Esophagus (tissue), 2 donors: ENCODE measurements at places on chromosomes 2 and 18. TPM values are rescaled to one million over a fixed set of nuclear protein-coding genes. Genes with fewer than 3 reads are reported as not detected.

Gene POTEF
- not detected for polyA plus RNA-seq

Gene RIT2
- not detected for polyA plus RNA-seq

Gene GALNT13
- polyA plus RNA-seq: 0.02 TPM

Gene ACOXL
- not detected for polyA plus RNA-seq

Gene CCDC141
- 0.06 TPM for polyA plus RNA-seq

Gene IL36G
- 6.2 TPM for polyA plus RNA-seq

Gene CBLN2
- not detected for polyA plus RNA-seq

Gene CEP192
- polyA plus RNA-seq: 6.6 TPM

Gene PPP1R1C
- 1.4 TPM for polyA plus RNA-seq

Gene CERS6
- 4.2 TPM for polyA plus RNA-seq

Gene CFAP210
- 0.08 TPM for polyA plus RNA-seq

Gene SLC11A1
- 1.5 TPM for polyA plus RNA-seq

Gene INHA
- polyA plus RNA-seq: 0.71 TPM

Gene C2orf80
- not detected for polyA plus RNA-seq

Gene DTNA
- 15.0 TPM for polyA plus RNA-seq

Gene HOXD4
- polyA plus RNA-seq: 1.0 TPM

Gene GPR75
- polyA plus RNA-seq: 0.84 TPM

Gene MC4R
- not detected for polyA plus RNA-seq

Gene IKZF2
- 11.3 TPM for polyA plus RNA-seq

Gene PTPRN
- 0.02 TPM for polyA plus RNA-seq

Gene SNED1
- polyA plus RNA-seq: 3.3 TPM

Gene UGT1A9
- polyA plus RNA-seq: 0.01 TPM

Gene REG3A
- polyA plus RNA-seq: not detected

Gene QPCT
- polyA plus RNA-seq: 1.2 TPM

Gene RAB6D
- not detected for polyA plus RNA-seq

Gene FBXO41
- polyA plus RNA-seq: 0.72 TPM

Gene NYAP2
- 0.09 TPM for polyA plus RNA-seq

Gene KCNJ3
- under 0.01 TPM for polyA plus RNA-seq

Gene SP9
- polyA plus RNA-seq: 0.04 TPM

Gene G6PC2
- not detected for polyA plus RNA-seq

Gene MYCN
- 0.51 TPM for polyA plus RNA-seq

Gene ERICH2
- 0.32 TPM for polyA plus RNA-seq

Gene SGPP2
- polyA plus RNA-seq: 5.5 TPM

Gene NEB
- 0.49 TPM for polyA plus RNA-seq

Gene TSPYL6
- polyA plus RNA-seq: not detected

Gene CHMP1B
- polyA plus RNA-seq: 26.8 TPM

Gene CTNNA2
- polyA plus RNA-seq: 0.02 TPM

Gene CD207
- 10.2 TPM for polyA plus RNA-seq
